AML-193 (cell line): ENCODE measurements at places on chromosomes 3 and 15.

DNA sequence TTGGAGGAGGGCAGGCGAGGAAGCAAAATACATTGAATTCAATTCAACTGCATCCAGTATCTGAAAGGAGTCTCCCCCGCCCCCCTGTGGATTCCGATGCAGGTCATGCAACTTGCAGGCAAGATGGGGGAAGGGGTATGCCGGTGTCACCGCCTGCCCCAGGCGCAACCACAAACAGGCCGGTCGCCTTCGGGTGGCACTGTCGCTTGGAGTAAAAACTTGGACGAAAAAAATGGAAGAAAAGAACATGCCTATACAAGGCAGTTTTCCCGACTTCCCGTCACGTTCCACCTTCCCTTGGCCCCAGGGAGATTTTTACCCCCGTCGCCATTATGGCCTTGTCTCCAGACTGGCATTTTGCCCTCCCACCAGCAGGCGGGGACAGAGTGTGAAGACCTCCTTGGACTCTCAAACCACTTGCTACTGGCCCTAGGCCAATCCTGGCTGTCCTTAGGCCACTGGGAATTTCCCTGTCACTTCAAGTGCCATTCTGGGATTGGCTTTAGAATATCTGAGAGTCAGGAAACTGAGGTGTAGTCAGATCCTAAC, 1.6 kb upstream of the NTRK3 start:
- DNase-seq = no peak

DNA sequence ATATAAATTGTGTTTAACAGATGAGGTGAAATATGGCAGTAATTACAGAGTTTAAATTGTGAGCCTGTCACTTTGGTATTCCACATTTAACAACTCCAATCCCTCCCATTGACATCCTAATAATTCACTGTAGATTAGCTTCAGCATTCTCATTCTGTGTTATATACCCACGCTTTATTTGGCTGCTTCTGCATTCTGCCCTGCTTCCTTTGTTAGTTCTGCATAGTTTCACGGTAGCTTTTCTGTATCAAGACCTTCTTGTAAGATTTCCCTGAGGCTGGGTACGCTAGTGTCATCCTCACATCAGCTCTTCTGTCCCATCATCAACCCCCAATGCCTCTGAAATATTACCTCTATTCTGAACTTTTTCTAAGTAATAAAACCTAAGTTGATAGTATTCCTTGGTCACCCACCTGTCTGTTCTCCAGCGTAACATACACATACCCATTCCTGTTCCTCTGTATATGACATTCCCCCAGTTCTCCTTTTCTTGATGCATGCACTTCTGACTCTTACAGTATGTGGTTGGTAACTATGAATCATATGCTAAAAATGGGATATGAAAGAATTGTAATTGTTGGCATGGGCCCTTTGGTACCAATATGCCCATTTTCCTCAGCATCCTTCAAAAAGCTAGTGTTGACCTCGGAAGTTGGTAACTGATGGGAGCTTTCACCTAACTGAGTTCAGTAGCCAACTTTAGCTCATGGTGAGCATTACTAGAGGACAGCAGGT, 171.2 kb downstream of the KLHL25 start:
- peak; percentile 38 for DNase-seq

GRCh38 chr15:36831125-36831903, 251.9 kb downstream of the CDIN1 start:
- DNase-seq = no peak

- no peak for DNase-seq
Measured at GRCh38 chr3:43659250-43659880, 31.4 kb upstream of the ABHD5 start.

- no peak for DNase-seq
Measured at GRCh38 chr15:100775581-100776185, 103.9 kb upstream of the ALDH1A3 start.
